ENCODE measurements at places on chromosomes 6 and 20.
A peak's percentile ranks its signal among the peaks of the same experiment; 100 is the strongest.

DNA sequence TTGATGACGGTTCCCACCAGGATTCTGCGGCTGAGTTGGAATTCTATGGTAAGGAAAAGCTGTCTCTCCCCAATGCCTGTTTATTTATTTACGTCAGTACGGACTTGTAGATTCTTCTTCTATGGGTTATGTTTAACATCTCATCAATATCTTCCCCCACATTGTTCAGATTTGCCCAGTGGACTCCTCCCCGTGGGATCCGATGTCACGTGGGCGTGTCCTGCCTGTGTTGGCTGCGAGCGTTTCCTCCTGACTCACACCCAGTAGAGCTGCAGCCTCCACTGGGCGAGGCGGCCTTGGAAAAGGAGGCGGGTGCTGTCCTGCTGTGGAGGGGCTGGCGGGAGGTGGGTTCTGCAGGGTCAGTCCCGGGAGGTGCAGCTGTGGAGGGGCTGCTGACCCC, 46.8 kb upstream of the SLCO4A1 start:
- no peak for DNase-seq

DNA sequence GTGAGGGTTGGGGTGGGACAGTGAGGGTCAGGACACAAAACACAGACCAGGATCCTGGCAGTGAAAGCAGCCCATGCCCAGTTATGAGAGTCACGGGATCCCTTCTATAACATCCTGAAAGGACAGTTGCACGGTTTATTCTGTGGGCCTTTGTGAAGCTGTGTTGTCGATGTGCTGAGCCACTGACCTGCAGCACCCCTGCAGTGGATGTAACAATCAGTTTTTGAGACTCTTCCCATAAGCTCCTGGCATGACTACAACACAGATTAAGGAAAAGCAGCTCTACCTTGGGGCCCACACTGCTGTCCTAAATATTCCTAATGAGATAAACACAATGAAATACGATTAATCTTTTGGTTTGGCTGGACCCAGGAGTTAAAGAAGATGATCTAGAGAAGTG, 3.7 kb downstream of the PYGB start:
- no peak for DNase-seq

- DNase-seq = peak; percentile 74
Observed at GRCh38 chr6:62516291-62517141, 230.5 kb upstream of the KHDRBS2 start.

DNA sequence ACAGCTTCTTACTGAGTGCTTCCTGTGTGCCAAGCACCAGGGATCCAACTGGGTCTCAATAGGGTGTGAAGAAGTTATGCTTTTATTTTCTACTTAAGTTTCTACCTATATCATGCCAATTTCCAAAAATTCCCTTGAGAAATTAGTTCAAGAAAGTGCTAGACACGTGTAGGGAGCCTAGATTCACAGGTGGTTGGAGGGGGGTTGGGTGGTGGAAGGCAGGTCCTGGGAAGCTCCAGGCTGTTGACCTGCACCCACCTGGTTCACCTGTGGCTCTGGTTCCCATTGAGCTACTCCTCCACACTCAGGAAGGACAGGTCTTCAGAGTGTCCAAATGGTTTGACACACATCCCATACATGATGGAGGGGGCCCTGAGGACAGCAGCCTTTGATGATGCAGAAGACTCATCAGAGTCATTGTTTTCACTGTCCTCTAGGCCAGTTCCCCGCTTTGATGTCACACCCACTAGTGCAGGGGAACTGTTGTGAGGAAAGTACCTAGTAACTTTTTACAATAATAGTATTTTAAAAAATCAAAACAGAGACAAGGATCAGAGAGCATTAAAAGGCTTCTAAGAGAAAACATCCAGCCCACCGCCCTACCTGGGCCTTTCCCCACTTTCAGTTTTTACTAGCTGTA, 39.8 kb upstream of the MYL9 start:
- DNase-seq = no peak

DNA sequence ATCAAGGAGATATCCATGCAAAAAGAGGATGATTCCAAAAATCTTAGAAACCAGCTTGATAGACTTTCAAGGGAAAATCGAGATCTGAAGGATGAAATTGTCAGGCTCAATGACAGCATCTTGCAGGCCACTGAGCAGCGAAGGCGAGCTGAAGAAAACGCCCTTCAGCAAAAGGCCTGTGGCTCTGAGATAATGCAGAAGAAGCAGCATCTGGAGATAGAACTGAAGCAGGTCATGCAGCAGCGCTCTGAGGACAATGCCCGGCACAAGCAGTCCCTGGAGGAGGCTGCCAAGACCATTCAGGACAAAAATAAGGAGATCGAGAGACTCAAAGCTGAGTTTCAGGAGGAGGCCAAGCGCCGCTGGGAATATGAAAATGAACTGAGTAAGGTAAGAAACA, 10.1 kb upstream of the SNRNP48 start:
- DNase-seq = no peak

GRCh38 chr6:10687582-10687981, 6.8 kb downstream of the C6orf52 start:
- no peak for DNase-seq

- DNase-seq = no peak
Observed at GRCh38 chr20:40991181-40991889, 37.3 kb upstream of the TOP1 start.

DNA sequence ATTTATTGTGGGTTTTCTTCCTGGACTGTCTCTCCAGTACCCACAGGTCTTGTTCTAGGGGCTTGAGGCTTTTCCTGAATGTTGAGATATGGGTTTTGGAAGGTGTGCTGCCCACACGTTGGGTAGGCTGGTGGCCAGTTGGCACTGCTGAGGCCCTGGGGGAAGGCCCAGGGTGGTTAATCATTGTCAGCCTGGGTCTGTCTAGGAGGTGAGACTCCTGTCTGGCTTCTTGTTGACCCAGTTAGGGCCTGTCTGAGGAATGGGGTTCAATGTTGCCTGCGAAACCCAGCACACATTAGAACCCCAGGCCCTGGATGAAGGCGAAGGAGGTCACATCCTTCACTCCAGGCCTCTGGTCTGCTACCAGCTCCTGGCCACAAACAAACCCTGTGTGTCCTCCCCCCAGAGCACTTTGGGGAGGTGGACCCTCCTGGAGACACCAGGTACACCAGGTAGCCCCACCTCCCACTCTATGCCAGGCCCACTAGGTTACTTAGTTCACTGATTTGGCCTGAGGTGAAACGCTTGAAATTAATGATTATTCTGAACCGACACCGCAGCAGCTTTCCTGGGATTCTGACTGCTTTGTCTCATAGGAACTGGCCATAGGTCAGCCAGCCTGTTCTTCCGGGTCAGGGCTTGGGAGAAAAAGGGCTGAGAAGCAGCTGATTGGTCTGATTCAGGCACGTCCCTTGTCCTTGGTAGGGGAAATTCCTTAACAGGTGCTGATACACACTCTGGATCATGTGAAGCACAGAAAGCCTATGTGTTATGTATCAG, 15.2 kb downstream of the DNMT3B start:
- no peak for DNase-seq

DNA sequence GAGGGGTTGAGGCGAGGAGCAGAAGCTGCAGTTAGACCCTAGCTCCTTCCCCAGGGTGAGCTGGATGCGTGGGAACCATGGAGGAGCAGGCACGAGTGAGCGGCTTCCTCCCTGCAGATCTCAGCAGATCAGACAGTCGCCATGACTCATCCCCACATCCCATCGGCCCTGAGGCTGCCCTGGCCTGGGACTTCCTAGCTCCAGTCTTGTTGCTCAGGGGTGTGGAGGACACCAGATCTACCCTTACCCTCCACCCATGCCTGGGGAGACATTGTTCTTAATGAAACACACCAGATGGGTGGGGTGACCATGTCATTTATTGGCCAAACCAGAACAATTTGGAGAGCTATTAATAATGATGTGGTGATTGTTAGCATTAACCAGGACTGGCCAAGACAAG, 36.3 kb upstream of the TGM2 start:
- DNase-seq = no peak

GRCh38 chr20:36017048-36017951, 48.9 kb downstream of the CNBD2 start:
- DNase-seq = no peak

GRCh38 chr6:149929422-149929821, 6.5 kb upstream of the RAET1G start:
- DNase-seq = no peak

- no peak for DNase-seq
Observed at GRCh38 chr6:86251106-86251505, 608.4 kb upstream of the SYNCRIP start.

- no peak for DNase-seq
Observed at GRCh38 chr6:166202321-166202733, 34.7 kb upstream of the TBXT start.

DNA sequence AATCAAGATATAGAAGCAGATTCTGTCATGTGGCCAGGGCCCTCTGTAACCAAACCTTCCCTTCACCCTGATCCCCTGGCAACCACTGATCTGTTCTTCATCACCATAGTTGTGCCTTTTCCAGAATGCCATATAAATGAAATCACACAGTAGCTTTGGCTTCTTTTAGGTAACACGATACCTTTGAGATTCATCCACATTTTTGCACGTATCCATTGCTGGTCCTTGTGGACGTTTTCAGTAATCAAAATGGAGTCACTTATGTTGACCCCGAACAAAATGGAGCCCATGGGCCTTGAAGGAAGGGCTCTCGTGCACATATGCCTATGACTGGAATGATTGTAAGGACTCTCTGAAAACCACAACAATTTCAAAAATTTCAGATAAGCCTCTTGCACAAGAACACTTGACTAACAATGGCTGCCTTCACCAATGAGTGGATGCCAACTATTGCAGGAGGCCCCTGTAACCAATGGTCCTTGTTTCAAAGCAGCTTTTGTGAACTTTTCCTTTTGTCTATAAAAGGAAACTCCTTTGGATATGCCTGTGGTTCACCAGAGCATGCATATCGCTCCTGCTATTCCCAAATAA, 84.3 kb upstream of the RALY start:
- no peak for DNase-seq

GRCh38 chr20:19742974-19743639, 15.0 kb upstream of the RIN2 start:
- no peak for DNase-seq

- no peak for DNase-seq
Observed at GRCh38 chr20:5143851-5144250, 17.0 kb downstream of the CDS2 start.

DNA sequence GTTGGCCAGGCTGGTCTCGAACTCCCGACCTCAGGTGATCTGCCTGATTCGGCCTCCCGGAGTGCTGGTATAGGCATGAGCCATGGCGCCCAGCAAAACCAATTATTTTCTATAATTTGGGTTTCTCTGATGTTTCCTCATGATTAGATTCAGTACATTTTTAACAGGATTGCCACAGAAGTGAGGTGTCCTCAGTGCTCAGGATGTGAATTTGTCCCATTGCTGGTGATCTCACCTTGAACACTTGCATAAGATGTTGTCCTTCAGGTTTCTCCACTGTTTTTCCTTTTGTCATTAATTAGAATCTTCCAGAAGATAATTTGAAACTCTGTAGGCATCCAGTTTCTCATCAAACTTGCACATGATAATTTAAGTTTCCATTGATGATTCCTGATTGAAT, 45.4 kb upstream of the RPL7L1 start:
- no peak for DNase-seq

- DNase-seq = no peak
Observed at GRCh38 chr6:111922454-111923297, 49.4 kb upstream of the FYN start.

GRCh38 chr6:138162111-138162954, 594 bp downstream of the ARFGEF3 start:
- peak; percentile 40 for DNase-seq

GRCh38 chr6:47456536-47456975, 21.0 kb upstream of the CD2AP start:
- DNase-seq = no peak

All from H9 (cell line).